ENCODE measurements at places on chromosomes 2 and 18.

DNA sequence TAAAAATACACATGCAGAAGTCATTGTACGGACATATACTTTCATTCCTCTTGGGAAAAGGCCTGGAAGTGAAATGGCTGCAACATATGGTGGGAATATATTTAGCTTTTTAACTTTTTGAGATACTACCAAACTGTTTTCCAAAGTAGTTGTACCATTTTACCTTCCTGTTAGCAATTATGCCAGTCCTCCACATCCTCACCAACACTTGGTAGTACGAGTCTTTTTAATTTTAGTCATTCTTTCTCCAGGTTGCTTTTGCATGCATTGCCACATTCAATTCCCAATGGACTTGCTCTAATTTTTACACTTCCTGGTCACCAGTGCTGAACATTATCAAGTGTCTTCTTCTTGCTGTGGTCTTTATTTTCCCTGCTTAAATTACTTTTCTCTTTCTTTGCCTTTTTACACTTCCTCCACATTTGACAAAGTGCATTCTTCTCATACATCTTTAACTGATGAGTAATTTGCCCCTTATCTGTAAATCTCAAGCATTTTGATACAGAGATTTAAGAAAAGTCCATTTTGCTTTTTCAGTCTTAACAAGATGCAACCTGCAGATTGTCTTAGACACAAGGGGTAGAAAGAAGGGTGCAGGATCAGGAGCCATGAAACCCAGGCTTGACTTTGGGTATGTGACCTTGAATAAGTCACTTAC, 14.5 kb downstream of the VIT start:
- no peak for DNase-seq

- no peak for DNase-seq
Measured at GRCh38 chr18:79528316-79528695, 132.6 kb downstream of the NFATC1 start.

DNA sequence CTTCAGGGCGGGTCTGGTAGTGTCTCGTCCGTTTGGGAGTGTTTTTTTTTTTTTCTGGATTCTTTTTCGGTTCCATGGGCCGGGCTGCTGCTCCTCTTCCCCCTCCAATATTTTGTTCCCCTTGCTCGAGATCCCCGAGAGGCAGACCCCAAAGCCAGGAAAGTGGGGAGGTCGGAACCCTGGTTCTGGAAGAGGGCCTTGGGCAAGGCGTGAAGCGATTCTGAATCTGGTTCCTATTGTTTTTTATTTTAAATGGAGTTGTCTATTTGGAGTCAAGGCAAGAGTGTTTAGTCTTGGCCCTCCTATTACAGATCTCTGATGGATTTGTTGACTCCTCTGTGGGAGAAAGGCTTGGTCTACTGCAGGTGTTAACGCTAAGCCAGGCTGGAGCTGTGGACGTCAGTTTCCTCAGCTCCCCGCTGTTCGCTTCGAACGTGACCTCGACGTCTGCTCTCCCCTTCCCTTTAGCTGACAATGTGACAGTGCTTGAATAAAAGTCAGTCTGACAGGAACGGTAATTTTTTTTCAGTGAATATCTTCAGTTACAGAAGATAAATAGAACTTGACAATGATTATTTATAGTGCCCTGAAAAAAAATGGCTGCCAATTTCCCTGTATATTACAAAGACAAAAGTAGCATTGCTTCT, 683 bp upstream of the DNAJC27 start:
- DNase-seq, result peak; percentile 6

GRCh38 chr2:101580528-101580927, 105.6 kb upstream of the RFX8 start:
- DNase-seq, result no peak

- no peak for DNase-seq
Measured at GRCh38 chr2:222256250-222256649, 42.5 kb downstream of the PAX3 start.

DNA sequence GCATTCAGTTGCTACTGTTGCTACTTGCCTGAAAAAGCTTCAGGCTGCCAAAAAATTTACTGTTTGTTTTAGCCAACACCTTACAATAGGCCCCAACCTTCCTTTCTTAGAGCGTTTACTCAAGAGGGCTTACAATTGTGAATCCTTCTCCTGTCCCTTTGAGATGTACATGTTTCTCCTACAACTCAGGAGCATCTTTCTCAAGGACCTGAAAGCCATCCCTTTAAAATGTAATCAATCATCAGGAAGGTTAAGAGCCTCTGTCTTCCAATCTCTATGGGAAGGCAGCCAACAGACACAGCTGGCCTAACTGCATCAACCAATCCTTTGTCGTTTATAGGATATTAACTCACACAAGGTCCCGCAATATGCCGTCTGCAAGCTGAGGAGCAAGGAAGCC, 3.4 kb upstream of the IER3IP1 start:
- no peak for DNase-seq

- DNase-seq, result no peak
Measured at GRCh38 chr18:42412896-42413295, 457.9 kb downstream of the PIK3C3 start.

DNA sequence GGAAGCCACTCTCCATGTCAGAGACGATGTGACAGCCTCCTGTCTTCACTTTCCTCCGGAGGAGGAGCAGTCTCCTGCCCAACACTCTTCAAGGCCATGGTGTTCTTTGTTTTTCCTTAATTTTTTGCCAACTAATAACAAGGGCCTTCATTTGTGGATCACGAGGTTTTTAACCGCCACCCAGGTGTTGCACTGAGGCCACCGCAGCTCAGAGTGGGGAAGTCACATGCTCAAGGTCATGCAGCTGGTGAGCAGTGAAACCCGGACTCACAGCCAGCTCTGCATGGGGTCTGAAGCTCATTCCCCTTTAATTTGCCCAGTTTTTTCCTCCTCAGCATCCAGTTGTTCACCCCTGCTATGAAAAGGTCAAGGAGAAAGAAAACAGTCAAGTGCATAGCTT, 19.6 kb downstream of the ENOSF1 start:
- DNase-seq, result no peak

- DNase-seq, result no peak
Measured at GRCh38 chr18:39053571-39053970, 1488.0 kb upstream of the CELF4 start.

DNA sequence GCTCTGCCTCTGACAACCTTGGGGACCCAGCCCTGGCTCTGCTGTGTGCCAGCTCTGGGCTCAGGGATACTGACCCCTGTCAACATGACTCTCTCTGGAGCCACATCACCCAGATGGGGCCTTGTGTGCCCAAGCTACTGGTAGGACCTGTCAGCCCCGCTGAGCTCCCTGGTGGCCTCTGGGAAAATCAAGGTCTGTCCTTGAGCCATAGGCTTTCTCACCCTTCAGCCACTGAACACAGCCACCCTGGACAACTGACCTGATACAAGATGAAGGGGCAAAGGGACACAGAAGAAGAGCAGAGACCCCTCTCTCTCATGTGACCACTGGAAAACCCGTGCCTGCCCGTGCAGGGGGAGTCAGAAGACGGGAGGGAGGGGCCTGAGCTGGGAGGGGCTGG, 7.8 kb downstream of the CCDC74A start:
- DNase-seq, result no peak

DNA sequence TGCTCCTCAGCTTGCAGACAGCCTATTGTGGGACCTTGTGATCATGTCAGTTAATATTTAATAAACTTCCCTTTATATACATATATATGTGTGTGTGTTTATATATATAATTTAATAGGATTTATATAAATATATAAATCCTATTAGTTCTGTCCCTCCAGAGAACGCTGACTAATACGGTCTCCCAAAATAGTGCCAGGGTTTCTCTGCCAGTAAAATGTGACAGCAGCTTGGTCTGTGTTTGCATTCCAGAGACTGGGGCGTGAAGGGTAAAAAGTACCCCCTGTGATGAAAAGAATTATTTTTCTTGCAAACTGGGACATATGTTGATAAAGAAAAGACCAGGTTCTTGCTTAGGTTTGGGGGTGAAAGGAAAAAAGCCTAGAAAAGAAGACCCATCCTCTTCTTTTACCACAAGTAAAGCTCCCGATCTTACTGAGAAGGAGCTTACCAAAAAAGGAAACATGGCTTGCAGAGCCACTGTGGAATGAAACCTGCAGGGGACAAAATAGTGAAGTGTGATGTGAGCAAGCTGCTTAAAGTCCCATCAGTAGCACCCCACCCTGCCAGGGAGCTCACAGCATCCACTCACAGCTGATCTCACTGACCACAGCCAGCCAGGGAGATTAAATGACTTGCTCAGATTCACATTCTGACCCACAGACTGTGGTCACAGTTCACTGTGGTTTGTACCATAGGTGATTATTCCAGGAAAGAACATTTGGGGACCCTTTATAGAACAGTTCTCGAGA, 110.9 kb upstream of the RMP24 start:
- no peak for DNase-seq

GRCh38 chr2:230552181-230552580, 136.2 kb downstream of the SP100 start:
- DNase-seq, result no peak

DNA sequence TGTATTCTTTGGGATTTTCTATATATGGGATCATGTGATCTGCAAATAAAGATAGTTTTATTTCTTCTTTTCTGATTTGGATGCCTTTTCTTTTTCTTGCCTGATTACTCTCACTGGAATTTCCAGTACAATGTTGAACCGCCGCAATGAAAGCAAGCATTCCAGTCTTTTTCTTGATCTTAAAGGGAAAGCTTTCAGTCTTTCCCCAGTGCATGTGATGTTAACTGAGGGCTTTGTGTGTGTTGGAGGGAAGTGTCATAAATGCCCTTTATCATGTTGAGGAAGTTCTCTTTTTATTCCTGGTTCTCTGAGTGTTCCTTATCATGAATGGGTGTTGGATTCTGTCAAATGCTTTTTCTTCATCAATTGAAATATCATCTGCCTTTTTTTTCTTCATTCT, 16.9 kb upstream of the CYBRD1 start:
- DNase-seq, result no peak

GRCh38 chr2:237695201-237695780, 67.9 kb downstream of the LRRFIP1 start:
- DNase-seq, result no peak

DNA sequence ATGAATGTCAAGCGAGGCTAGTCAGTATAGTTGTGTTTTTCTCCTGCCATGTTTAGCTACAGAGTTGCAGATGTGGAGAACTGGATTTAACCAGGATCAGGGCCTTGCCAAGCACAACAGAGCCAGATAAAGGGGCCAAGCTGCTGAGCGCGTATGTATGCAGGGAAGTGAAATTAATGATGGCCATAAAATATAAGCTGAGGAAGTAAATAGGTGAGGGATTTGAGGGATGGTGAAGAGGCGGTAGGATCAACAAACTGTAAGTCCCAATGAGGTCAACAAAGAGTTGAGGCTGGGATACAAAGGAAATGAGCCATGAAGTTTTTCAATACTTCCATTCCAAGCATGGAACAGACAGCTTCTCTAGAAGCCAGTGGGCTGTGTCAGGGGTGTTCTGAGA, 10.6 kb downstream of the LRP2 start:
- DNase-seq, result no peak

GRCh38 chr2:46333912-46334311, 36.7 kb downstream of the EPAS1 start:
- no peak for DNase-seq

DNA sequence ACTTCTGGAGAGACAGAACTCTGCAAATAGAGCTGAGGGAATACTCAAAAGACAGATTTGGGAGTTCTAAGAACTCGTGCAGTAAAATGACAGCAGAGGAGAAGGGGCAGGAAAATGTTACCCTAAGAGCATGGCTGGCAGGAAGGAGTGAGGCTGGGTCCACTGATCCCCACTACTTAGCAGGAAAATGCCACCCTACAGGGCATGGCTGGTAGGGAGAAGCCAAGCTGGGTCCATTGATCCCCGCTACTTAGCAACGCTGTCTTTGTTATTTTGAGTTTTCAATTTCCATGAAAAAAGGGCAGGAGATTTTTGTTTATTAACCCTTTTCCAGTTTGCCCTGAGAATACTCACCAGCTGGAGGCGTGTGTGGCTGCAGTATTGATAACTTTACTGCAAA, 100.3 kb upstream of the TMEM200C start:
- no peak for DNase-seq

DNA sequence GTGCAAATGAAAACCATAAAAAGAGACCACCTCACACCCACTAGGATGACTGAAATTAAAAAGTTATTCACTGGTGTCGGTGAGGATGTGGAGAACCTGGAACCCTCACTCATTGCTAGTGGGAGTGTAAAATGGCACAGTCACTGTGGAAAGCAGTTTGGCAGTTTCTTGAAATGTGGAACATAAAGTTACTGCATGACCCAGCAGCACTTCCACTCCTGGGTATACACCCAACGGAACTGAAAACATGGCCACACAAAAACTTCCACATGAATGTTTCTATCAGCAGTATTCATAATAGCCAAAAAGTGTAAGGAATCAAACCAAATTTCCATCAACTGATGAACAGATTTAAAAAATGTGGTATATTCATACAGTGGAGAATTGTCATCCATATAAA, 65.1 kb upstream of the SLC66A3 start:
- no peak for DNase-seq

GRCh38 chr2:216283038-216283900, 89.0 kb downstream of the MARCHF4 start:
- no peak for DNase-seq

DNA sequence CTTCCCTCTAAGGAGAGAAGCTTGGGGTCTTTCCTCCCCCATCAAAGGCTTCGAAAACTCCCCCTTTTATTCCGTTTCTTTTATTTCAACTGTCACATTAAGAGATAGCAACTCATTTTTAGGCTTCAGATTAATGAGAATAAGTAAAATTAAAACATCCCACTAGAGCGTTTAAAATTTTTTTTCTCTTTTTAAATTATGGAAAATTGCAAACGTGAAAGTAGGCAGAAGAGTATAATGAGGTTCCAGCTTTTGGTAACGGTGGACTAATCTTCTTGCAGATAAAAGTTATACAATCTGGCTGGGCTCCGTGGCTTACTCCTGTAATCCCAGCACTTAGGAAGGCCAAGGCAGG, 21.9 kb upstream of the RMP24 start:
- DNase-seq, result no peak

- no peak for DNase-seq
Measured at GRCh38 chr2:48169141-48169592, 262.9 kb upstream of the FBXO11 start.

GRCh38 chr2:120561379-120562035, 174.2 kb upstream of the GLI2 start:
- DNase-seq, result no peak

DNA sequence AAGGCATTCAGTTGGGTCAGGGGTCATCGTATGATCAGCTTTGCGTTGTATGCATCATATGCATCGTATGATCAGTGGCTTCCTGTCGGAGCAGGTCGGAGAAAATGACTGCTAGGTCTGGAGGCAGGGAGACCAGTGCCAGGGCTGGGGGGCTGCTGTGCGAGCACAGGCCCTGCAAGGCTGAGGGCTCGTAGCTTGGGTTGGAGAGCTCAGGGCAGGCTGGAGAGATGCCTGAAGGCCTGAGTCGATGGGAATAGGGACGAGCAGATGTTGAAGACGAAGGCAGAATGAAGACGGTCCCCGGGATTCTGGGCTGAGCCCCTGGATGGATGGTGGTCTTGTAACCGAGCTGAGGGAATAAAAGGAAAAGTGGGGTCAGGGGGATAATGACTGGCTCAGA, 25.3 kb upstream of the ACKR3 start:
- no peak for DNase-seq

- DNase-seq, result no peak
Measured at GRCh38 chr18:64017870-64018269, 48.0 kb downstream of the SERPINB8 start.
